ENCODE measurements at places on chromosomes 3 and 15. TPM values are rescaled to one million over a fixed set of nuclear protein-coding genes. Genes with fewer than 3 reads are reported as not detected.
A peak's percentile ranks its signal among the peaks of the same experiment; 100 is the strongest.

GRCh38 chr15:60006203-60006862 is 2.2 kb downstream of the FOXB1 start:
- peak; percentile 42 for DNase-seq

Gene CLDN18
- not detected for total RNA-seq

- DNase-seq: no peak
Observed at GRCh38 chr3:90031121-90031520, 923.7 kb downstream of the EPHA3 start.

DNA sequence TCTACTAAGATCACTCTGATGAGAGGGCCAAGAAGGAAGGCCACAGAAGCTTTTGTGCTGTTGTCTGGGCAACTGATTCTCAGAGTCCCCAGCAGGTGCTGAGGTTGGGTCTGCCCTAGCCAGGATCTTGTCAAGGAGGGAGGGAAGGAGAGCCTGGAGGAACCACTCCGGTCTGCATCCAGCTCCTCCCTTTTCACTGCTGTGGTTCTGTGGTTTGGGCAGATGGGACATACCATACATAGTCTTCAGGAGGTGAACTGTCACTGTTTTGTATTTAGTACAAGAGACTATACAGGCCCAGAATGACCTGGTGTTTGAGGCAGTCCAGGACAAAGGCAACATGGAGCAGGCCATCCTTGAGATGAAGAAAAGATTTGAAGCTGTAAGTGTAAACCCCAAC is 21.9 kb downstream of the C3orf62 start:
- DNase-seq: no peak

Gene UPK1B
- not detected for total RNA-seq

- DNase-seq: no peak
Observed at GRCh38 chr15:30930422-30930821, 26.7 kb downstream of the FAN1 start.
